Retina (tissue), 1 donor: ENCODE measurements at places on chromosomes 5 and 9.

GRCh38 chr5:135944967-135945560, 9.7 kb downstream of the LECT2 start:
- peak; percentile 46 for DNase-seq

- DNase-seq: no peak
Observed at GRCh38 chr5:8879248-8879647, 666.6 kb downstream of the SEMA5A start.

DNA sequence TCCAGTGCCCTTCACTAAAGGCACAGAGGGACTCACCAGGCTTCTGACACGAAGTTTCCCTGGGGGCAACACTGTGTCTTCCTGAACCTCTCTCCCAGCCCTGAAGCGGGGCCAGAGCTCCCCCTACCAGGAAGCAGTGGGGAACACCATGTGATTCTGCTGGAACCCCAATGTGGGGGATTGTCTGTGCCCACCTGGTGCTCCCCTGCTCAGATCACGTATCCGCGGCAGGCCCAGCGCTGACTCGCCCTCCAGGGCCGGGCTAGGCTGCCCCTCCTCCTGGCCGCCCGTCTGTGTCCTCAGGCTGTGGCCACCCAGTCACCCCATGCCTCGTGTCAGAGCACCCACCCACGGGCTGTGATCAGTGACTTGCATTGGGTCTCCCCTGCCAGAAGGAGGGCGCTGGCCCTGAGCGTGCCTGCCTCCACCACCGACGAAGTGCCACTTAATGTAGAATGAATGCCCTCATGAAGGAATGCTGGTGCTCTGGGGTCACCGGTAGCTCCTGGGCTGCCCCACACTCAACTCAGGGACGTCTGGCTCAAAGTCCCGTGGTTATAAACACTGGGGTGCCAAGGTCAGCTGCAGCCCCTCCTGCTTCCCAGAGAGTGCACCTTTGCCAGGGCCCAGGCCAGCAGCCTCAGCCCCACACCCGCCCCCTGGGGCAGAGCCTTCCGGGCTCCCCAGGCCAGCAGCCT, 22.1 kb downstream of the SARDH start:
- peak; percentile 46 for DNase-seq

DNA sequence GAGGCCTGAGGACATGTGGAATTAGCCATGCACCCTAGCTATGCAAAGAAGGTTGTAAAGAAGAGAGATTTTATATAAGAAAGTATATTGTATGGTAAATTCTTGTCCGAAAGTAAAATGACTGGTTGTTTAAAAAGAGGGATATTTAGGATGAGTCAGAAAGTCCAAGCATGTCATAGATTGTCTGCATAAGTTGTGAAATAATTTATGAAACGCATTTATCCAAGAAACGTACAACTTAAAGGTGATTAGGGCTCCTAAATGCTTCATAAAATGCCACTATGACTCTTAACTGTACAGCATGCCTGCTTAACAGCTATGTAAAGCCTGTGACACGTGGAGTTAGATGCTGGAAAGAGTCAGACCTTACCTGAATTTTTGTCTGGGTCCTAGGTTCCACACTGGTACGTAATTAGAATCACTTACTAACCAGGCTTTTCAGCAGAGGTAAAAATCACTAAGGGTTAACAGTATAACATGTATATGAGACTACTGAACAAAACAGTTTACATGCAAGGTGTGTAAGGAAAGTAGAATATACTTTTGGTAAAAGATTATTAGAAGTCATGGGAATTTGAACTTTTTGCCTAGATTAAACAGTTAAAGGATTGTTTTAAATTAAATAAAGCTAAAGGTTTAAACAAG, 37.0 kb upstream of the ARL15 start:
- no peak for DNase-seq

GRCh38 chr9:127907867-127908659, 8.7 kb upstream of the ST6GALNAC6 start:
- no peak for DNase-seq

GRCh38 chr5:174281089-174281760, 235.7 kb downstream of the NSG2 start:
- DNase-seq: no peak

DNA sequence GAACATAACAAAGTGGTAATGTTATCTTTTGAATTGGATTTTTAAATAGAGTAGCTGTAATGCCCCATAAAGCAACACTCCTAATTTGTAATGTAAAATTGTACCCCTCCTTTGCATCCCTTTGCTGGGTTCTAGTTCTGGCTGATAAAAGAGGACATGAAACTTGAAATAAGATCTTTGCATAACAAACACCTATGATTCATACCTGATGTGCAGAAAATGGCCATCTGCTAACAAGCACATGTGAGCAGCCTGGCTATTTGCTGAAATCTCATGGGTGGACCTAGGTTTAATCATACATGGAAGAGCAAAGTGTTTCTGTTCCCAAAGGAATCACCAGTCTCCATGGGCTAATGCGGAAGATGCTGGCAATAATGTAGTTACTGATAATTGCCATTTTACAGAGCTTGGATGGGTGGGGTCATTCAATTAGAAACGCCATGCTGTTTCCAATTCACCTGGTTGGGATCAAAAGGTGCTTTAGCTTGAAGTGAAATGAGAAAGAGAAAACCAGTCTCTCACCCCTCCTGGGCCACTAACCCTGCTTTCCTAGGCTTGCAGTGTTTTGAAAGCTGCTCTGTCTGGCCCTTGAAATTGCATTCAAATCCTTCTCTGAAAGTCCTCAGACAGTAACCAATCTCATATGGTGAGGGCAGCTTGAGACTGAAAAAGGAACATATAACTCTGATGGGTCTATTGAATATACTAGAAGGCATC, 585.1 kb downstream of the TLE4 start:
- DNase-seq: no peak
